Stimulated activated CD4-positive, alpha-beta T cell treated with anti-CD3 and anti-CD28 coated beads, TNF-alpha, amount 100 ng/mL, for 24 hours (primary cell): ENCODE measurements at places on chromosomes 3 and 15.

DNA sequence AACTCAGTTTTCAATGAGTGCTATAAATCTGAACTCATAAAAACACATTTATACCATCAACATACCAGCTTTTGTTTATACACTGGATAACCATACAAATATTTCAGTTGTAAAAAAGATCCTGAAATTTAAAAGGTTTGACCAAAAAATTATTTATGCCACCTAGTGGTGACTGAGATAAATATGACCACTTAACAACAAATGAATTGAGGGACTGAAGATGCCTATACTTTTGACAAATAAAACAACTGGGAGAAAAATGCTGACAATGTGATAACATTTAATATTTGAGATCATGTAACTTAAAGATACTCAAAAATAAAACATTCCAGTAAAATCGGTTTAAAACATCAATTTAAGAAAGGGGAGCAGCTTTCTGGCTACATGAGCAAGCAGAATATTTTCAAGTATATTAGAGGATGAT, 30.4 kb downstream of the ATG3 start:
- DNase-seq: no peak

GRCh38 chr3:189342811-189343210, 171.0 kb downstream of the TPRG1 start:
- DNase-seq: no peak

- DNase-seq: no peak
Observed at GRCh38 chr3:124115279-124115678, 123.4 kb upstream of the ROPN1 start.

DNA sequence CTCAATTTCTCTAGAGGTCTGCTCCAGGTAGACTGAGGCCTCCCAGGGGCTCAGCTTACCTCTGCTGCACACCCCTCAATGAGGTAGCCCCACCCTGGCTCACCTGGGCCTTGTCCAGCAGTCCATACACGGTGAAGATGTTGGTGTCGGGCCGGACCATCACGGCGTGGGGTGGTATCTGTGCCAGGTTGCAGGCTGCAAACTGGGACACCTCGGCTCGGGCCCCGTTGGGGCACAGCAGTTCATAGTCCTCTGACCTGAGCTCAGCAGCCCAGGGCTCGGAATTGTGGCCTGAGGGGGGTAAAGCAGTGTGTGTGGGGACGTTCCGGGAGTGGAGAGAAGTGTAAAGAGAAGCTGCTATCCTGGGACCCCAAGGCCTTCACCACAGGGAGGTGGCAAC, 23.2 kb downstream of the MELTF start:
- DNase-seq: no peak

DNA sequence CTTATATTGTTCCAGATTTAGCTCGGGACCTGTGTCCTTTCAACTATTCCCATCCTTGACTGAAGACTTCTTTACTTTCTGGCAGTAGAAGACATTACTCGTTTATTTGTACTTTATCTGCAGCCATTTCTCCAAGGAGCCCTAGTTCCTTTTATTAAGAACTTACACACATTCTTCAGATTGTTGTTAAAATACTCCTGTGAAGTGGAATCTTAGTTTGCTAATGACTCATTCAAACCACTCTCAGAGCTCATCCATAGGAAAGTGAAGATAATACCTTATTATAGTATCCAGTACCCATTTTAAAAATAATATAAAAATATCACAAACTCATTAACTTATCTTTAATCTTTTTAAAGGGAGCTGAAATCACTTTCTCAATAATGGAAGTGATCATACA, 63.5 kb downstream of the C3orf70 start:
- no peak for DNase-seq

DNA sequence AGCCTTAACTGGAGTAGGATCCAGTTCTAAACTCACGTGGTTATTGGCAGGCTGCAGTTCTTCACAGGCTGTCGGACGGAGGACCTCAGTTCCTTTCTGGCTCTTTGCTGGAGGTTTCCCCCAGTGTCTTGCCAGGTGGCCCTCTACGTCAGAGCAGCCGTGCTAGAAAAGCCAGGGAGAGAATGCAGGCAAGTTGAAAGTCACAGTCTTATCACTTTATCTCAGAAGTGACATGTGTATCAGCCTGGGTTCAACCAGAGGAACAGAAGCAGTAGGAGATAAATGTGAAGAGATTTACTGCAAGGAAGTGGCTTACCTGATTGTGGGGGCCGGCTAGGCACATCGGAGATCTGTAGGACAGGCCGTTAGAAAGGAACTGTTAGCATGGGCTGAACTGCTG, 125.3 kb upstream of the BNIP2 start:
- no peak for DNase-seq
